GM23338 (cell line): ENCODE measurements at places on chromosomes 7 and 10. TPM values are rescaled to one million over a fixed set of nuclear protein-coding genes. Genes with fewer than 3 reads are reported as not detected.

GRCh38 chr7:23106057-23106822 is 655 bp downstream of the KLHL7 start:
- peak; percentile 80 for DNase-seq
- peaks cover 35% of the 10 kb centered on the region for H3K4me1 ChIP-seq
- H3K4me3 ChIP-seq, result peak overlapping the region; percentile 97
- H3K27ac ChIP-seq, result peak overlapping the region; percentile 99
- H3K36me3 ChIP-seq, result no peaks in the 10 kb centered on the region

DNA sequence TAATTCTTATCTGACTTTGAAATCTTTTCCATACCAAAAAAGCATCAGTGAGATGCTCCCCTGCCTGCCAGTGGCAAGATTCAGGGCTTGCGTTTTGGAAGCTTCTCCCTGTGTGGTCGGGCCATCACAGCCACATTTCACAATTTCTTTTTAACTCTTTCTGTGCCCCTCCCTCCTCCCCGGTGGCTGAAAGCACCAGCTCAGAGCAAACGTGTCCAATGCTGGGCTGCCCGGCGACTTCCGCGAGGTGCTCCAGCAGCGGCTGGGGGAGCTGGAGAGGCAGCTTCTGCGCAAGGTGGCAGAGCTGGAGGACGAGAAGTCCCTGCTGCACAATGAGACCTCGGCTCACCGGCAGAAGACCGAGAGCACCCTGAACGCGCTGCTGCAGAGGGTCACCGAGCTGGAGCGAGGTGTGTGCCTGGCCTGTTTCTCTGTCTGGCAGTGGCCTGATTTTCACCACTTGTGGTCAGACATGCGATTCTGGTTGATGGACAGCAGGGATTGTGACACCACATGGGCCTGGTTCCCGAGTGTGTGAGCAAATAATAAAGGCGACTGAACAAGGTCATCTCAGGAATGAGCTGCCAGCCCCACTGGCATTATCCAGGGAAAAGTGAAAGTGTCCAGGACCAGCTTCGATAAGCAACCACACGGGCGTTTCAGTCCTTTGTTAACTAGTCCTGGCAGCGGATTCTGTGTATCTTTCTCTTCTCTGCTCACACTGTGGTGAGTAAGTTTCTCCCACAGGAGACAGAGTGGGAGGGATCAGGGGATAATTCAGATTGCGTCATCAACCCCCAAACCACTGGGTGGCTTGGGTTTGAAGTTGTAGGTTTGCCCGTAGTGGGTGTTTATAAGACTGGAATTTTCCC is 2.6 kb downstream of the NPTX2 start:
- H3K36me3 ChIP-seq, result no peaks in the 10 kb centered on the region
- peak; percentile 66 for DNase-seq
- H3K27ac ChIP-seq, result no peak overlapping the region

DNA sequence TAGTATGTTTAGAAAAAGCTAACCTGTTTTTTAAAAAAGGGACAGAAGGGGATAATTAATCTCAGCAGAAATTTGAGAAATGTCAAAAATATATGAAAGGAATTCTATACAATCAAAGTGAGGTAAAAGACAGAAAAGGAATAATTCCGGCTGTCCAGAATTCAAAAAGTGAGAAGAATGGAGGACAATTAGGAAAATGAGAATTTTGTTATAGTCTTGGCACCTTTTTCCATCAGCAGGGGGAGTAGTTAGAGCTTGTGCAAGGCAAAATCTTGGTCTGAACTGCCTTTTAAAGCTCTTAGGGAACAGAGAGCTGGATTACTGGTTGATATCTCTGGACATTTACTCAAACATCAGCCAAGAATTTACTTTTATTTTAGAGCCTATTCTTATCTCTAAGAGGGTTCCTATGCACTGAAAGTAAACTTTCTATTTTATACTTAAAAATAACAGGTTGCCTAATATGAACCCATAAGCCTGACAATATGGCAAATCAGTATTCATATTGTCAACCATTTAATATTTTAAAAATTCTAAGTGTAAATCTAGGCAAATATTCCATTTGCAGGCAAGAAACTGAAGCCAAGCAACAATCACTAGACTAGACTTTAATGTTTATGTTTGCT is 185.6 kb downstream of the ANK3 start:
- DNase-seq, result peak; percentile 70
- H3K4me3 ChIP-seq, result no peak overlapping the region
- H3K4me1 ChIP-seq, result no peaks in the 10 kb centered on the region
- no peak overlapping the region for H3K27ac ChIP-seq
- H3K27me3 ChIP-seq, result no peaks in the 10 kb centered on the region
- no peaks in the 10 kb centered on the region for H3K36me3 ChIP-seq

DNA sequence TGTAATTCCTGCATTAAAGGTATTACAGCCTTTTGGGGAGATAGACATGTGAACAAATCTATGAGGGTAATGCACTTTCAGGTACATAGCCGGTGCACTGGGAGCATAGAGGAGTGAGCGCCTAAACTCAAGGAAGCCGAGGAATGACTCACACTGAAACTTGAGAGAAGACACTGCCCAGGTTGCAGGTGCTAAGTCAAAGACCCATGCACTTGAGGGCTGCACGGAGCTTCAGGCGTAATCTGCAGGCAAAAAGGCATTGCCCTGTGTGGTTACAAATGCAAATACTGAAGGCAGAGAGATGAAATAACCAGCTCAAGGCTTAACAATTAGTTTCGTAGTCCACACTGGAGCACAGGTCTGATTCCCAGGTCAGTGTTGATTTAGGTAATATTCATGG is 51.0 kb upstream of the OSBPL3 start:
- peaks cover 15% of the 10 kb centered on the region for H3K4me1 ChIP-seq
- no peak overlapping the region for H3K4me3 ChIP-seq
- no peak for DNase-seq
- no peaks in the 10 kb centered on the region for H3K36me3 ChIP-seq

DNA sequence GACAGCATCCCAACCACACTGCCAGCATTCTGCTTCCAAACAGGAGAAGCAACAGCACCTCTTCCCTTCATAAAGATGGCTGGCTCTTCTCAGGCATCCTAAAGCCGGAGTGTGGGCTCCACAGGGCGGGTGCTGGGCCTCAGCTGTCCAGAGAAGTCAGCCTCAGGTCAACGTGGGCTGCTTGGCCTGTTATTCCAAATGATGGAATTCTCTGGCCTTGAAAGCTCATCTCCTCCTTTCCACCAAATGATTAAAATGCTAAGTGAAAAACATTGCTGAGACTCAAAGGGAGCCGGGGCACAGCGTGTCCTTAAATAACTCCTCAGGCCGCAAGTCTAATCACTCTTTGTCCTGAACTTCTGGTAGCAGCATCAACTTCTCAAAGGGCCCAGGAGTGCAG is 53.1 kb upstream of the CPXM2 start:
- H3K4me1 ChIP-seq, result 0 out of 2 replicates have a peak, but pooled peaks cover 3% of the 10 kb centered on the region
- DNase-seq, result no peak
- no peak overlapping the region for H3K4me3 ChIP-seq
- no peaks in the 10 kb centered on the region for H3K27me3 ChIP-seq

DNA sequence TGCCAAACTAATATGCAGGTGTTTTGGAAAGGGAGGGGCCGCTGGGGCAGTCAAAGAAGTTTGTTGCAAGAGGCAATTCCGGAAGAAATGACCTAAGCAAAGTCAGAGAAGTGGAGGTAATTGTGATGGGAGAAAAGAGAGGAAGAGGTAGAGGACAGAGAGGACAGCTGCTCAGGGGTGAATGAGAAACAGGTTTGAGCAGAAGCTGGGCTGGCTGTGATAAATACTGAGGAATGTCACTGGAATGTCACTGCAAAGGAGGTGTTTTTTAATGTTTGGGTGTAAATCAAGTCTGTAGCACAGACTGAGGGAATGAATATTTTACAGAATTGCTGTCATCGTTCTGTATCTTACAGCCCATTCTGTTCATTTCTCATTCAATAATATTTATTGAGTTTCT is 207.2 kb downstream of the DPP6 start:
- DNase-seq, result no peak
- H3K27me3 ChIP-seq, result no peaks in the 10 kb centered on the region
- no peaks in the 10 kb centered on the region; the same call in 1 of the 2 replicates for H3K36me3 ChIP-seq
- no peaks in the 10 kb centered on the region for H3K4me1 ChIP-seq
- no peak overlapping the region for H3K4me3 ChIP-seq

DNA sequence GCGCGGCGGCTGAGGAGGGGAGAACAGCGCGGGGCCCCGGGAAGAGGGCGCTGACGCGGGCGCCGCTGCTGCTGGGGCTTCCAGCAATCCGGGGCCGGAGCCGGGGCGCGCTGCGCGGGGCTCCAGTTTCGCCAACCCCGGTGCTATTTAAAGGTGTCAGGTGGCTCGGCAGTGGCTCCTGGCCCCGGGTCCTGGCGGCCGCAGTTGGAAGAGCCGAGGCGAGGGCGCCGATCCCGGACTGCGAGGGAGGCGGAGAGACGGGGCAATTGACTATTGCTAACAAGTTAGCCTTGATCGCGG is 347 bp downstream of the LBX1 start:
- DNase-seq, result peak; percentile 71
- H3K4me1 ChIP-seq, result peaks cover 32% of the 10 kb centered on the region
- no peaks in the 10 kb centered on the region for H3K36me3 ChIP-seq

DNA sequence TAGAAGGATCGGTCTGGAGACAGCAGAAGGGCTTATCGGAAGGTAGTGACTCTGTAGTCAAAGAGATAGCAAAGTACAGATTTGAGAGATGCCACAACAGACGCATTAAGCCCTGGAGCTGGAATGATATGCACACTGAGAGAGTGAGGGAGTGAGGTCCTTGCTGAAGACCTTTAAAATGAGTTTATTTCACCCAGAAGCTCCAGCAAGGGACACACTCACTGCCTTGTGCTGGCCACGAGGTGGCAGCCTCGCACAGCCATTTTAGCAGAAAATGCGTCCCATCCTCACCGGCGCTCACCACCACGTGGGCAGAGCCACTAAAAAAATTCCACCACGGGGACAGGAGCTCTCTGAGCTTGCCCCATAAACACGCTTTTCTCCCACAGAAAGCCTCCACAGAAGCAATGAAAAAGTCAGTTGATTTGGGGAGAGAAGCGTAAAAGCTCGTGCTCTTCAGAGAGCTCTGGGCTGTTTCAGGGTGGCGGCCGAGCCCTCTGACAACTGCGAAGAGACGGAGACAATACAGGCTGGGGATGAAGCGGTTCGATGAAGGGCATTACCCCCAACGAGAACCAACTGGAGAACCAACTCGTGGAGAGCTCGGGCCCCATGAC is 163.0 kb upstream of the KLF14 start:
- peaks cover 17% of the 10 kb centered on the region for H3K4me1 ChIP-seq
- H3K27me3 ChIP-seq, result no peaks in the 10 kb centered on the region
- DNase-seq, result peak; percentile 86
- H3K4me3 ChIP-seq, result no peak overlapping the region
- H3K36me3 ChIP-seq, result no peaks in the 10 kb centered on the region; the same call in 1 of the 2 replicates

- no peak overlapping the region for H3K27ac ChIP-seq
- peaks cover under 1% of the 10 kb centered on the region; the same call in 1 of the 2 replicates for H3K4me1 ChIP-seq
- H3K27me3 ChIP-seq, result no peaks in the 10 kb centered on the region
- H3K4me3 ChIP-seq, result no peak overlapping the region
- DNase-seq, result no peak
- no peaks in the 10 kb centered on the region for H3K36me3 ChIP-seq
Observed at GRCh38 chr7:135359615-135360014, 126.0 kb downstream of the STRA8 start.

DNA sequence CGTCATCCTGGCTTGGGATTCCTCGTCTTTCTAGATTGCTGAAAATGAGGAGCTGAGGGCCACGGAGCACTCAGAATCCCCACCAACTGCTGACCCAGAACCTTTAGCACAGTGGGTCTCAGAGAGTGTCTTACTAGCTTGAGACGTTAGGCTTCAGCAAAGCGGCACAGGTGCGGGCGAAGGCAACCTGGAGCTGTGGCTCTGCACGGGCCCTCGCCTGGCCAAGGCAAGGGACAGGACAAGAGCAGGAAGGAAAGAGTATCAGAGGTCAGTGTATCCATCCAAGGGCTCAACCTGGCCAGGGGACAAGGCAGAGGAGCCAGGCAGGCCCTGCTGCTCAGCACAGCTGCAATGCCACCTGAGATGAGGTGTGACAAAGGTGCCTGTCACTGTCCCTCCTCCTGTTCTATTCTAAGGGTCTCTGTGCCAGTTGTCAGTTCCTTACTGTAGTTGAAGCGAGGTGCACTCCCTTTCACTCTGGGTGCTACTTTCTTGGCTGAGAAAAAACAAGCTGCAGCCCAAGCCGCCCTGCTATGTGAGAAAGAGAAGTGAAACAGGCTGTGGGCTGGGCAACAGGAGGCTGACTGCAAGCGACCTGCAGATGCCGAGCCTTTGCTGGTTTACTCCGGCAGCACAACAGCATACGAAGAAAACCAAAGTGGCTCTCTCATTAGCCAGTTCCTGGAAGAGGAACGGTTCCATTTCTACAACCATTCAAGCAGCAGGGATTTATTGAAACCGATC is 33.3 kb upstream of the KDM7A start:
- peaks cover 7% of the 10 kb centered on the region for H3K4me1 ChIP-seq
- no peak for DNase-seq
- no peak overlapping the region for H3K27ac ChIP-seq
- H3K27me3 ChIP-seq, result no peaks in the 10 kb centered on the region

DNA sequence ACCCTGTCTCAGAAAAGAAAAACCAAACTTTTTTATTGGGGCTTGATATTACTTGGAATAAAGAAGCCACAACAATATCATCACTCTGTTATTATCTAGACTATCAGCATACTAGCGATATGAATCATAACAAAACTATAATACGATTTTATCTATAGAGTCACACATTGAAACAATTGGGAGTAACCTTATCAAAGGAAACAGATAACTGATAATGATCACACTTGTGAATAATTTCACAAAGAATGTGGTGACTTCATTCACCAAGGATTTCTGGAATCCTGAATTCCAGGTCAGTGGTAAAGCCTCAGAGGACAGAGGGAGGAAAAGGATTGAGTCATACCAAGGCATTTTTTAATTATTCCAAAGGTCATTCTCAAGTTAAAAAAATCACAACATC is 32.1 kb upstream of the NMT2 start:
- peak; percentile 79 for DNase-seq
- no peaks in the 10 kb centered on the region for H3K27me3 ChIP-seq
- peaks cover 16% of the 10 kb centered on the region for H3K4me1 ChIP-seq
- H3K36me3 ChIP-seq, result no peaks in the 10 kb centered on the region
- no peak overlapping the region for H3K4me3 ChIP-seq

DNA sequence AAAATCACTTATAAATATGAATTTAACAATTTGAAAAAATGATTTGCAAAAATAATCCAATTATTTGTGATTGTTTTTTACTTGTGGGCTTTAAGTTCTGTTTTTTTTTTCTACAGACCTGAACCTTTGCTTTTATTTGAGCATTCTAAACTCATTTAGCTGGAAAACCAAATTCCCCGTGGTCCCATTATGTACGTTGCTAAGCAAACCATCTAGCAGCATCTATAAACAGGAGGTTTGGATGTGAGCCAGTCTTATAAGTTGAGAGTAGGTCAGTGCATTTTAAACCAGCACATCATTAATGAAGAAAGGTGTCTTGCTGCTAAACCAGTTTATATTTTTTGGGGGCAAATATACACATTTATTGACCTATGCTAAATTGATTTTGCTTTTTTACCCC is 77.3 kb downstream of the LRRN3 start:
- no peaks in the 10 kb centered on the region for H3K27me3 ChIP-seq
- DNase-seq, result no peak
- peaks cover 4% of the 10 kb centered on the region; the same call in 1 of the 2 replicates for H3K4me1 ChIP-seq
- no peak overlapping the region for H3K4me3 ChIP-seq
- H3K27ac ChIP-seq, result no peak overlapping the region

The C10orf95 gene
- total RNA-seq, result 0.69 TPM in 1 of 2 replicates, not detected in the other

The TMEM229A gene
- total RNA-seq, result 0.16 and 0.80 TPM in 2 replicates

The THNSL1 gene
- total RNA-seq, result 5.8 and 7.3 TPM in 2 replicates

The PCLO gene
- 6.4 and 7.4 TPM in 2 replicates for total RNA-seq

The EFCAB10 gene
- total RNA-seq, result 4.7 and 6.7 TPM in 2 replicates
